ENCODE measurements at places on chromosomes 12 and 14. TPM values are rescaled to one million over a fixed set of nuclear protein-coding genes. Genes with fewer than 3 reads are reported as not detected.
A peak's percentile ranks its signal among the peaks of the same experiment; 100 is the strongest.

DNA sequence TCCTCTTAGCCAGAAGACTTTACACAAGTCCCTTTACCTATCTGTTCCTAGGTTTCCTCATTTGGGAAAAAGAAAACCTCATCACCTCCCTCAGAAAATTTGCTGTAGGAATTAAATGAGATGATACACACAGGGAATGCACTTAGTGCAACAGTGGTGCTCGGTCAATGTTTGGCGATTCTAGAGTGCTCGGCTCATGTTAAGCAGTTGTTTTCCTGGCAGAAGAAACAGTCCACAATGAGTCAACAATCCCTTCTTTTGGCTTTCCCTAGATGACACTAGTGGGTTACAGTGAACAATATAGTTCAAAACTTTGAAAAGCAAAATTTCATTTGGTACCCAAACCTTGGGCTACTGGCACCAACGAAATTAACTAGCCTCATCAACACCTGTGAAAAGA, 3.9 kb upstream of the TMEM233 start:
- no peaks in the 10 kb centered on the region for H3K36me3 ChIP-seq
- H3K4me1 ChIP-seq = no peaks in the 10 kb centered on the region
- H3K27ac ChIP-seq = no peak overlapping the region
- no peak overlapping the region for H3K4me3 ChIP-seq

GRCh38 chr14:20470603-20470901, 1.3 kb downstream of the PNP start:
- peaks cover 50% of the 10 kb centered on the region for H3K4me1 ChIP-seq
- peak overlapping the region; percentile 97 for H3K27ac ChIP-seq
- DNase-seq = no peak
- peaks cover 54% of the 10 kb centered on the region for H3K36me3 ChIP-seq
- H3K4me3 ChIP-seq = peak overlapping the region; percentile 95

DNA sequence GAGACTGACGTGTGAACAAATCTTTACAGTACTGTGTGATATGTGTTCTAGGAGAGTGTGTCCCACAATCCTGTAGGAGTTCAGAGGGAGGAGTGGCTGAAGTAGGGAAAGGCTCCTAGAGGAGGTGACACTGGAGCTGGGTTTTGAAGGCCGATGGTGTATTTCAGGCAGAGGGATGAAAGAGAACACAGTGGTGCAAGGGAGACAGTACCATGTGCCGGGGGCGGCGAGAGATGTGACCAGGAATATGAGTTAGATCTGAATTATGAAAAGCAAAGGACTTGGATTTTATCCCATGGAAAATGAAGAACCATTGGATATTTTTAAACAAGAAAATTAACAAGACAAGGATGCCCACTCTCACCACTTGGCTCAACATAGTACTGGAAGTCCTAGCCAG, 77.0 kb upstream of the ESRRB start:
- no peaks in the 10 kb centered on the region for H3K27me3 ChIP-seq
- H3K36me3 ChIP-seq = no peaks in the 10 kb centered on the region
- DNase-seq = no peak

MGST1 gene
- total RNA-seq = not detected

DNA sequence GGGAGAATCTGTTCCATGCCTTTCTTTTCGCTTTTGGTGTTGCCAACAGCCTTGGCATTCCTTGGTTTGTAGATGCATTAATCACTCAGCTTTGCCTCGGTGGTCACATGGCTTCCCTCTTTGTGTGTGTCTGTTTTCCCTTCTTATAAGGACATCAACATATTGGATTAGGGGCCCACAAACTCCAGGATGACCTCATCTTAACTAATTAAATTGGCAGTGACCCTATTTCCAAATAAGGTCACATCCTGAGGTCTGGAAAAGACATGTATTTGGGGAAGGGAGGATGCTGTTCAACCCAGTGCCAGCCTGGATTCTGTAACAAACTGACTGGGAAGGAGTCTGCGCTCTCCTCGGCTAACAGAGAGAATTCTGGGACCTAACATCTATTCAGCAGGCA, 365.7 kb upstream of the FKBP4 start:
- no peak overlapping the region for H3K4me3 ChIP-seq
- peaks cover 4% of the 10 kb centered on the region for H3K27me3 ChIP-seq
- H3K36me3 ChIP-seq = no peaks in the 10 kb centered on the region
- no peak overlapping the region for H3K27ac ChIP-seq

- H3K4me3 ChIP-seq = no peak overlapping the region
- H3K36me3 ChIP-seq = no peaks in the 10 kb centered on the region
- no peak overlapping the region for H3K27ac ChIP-seq
- DNase-seq = no peak
- no peaks in the 10 kb centered on the region for H3K27me3 ChIP-seq
Measured at GRCh38 chr14:75456069-75456996, 28.5 kb downstream of the JDP2 start.

DNA sequence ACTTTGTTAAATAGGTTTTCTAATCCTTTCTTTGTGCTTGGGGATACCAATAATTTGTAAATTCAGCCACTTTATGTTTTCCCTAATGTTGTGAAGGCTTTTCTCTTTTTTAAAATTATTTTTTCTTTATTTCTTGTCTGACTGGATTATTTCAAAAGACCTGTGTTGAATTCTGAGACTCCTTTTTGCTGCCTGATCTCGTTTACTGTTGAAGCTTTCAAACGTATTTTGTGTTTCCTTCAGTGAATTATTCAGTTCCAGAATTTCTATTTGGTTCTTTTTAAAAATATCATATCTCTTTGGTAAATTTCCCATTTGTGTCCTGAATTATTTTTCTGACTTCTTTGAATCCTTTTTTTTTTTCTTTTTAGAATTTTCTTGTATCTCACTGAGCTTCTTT, 241.6 kb downstream of the LRIG3 start:
- DNase-seq = no peak
- H3K27me3 ChIP-seq = no peaks in the 10 kb centered on the region
- H3K4me1 ChIP-seq = no peaks in the 10 kb centered on the region
- no peaks in the 10 kb centered on the region for H3K36me3 ChIP-seq
- H3K4me3 ChIP-seq = no peak overlapping the region
- H3K27ac ChIP-seq = no peak overlapping the region

All from activated CD4-positive, alpha-beta T cell treated with anti-CD3 and anti-CD28 coated beads, Interleukin-2, amount 10 ng/mL, durations not matched to agents 7 days and 5 days (primary cell).